Activated naive CD8-positive, alpha-beta T cell treated with anti-CD3 and anti-CD28 coated beads, Interleukin-2, amount 50 U/mL, for 16 hours (primary cell): ENCODE measurements at places on chromosomes 6 and 20.

- no peak for DNase-seq
These were observed 257.3 kb downstream of the ATXN1 start for GRCh38 chr6:16503970-16504415.

DNA sequence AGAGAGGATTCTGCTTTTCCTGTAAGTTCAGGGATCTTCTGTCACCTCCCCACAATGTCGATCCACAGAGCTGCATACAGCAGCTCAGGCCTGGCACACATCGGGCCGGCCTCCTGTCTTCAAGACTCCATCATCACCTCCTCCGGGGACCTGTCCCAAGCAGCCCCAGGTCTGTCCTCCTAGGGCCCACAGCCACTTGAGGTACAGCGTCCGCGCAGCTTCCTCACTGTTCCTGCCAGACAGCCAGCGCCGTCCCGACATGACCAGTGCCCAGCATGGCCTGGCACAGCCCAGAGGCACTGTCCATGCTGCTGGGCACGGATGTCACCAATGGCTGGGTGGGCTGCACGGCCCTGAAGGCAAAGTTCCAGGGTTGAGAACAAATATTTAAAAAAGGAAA lies 101.6 kb downstream of the DLL1 start:
- DNase-seq: no peak

- no peak for DNase-seq
These were observed 39.4 kb upstream of the ZBP1 start for GRCh38 chr20:57659517-57660180.

GRCh38 chr20:4962241-4962855 lies 39.0 kb downstream of the SLC23A2 start:
- DNase-seq: no peak

DNA sequence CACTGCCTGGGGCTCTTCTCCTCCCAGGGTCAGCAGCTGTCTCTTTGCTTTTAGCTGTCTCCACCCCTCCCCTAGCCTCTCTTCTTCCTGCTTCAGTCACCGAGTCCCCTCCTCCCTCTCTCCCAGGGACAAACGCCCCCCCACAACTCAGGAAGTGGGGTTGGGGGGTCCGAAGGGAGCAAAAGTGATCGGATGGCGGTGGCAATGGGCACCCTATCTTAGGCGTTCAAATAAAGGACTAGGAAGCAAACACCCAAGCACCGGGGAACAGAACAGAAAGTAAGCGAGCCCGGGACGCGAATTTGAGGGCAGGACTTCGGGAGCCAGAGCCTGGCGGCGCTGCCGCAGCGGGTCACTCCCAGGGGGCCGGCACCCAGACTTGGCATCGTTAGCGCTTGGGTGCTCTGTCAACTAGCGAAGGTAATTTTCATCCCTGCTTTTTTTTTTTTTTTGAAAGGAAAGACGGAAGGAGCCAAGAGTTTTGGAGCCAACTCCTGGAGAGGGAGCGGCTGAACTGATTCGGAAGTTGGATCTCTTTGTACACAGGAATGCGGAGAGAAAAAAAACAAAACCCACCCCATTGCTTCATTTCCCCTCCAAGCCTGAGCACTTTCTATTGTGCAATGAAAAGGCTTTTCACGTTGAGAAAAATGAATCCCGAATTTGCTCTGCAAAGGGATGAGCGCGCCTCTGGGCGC lies 815 bp upstream of the ITPR3 start:
- no peak for DNase-seq
